ENCODE measurements at places on chromosomes 12 and 14.

DNA sequence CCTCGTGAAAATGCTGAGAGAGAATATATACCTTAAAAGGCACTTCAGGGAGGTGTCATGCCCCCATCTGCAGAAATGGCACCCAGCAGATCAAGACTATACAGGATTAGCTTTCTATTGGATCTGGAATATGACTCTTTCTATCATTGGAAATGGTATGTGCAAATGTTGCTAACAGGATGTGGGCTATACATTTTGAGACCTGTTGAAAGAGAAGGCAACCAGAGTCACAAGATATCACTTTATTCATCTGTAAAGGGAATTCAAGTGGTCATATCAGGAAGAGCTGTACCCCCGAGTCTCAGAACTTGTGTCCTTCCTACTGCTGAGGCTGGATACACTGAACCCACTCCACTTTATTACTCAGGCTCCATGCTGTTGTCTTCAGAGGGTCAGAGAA, 46.1 kb upstream of the FRMD6 start:
- DNase-seq = no peak

DNA sequence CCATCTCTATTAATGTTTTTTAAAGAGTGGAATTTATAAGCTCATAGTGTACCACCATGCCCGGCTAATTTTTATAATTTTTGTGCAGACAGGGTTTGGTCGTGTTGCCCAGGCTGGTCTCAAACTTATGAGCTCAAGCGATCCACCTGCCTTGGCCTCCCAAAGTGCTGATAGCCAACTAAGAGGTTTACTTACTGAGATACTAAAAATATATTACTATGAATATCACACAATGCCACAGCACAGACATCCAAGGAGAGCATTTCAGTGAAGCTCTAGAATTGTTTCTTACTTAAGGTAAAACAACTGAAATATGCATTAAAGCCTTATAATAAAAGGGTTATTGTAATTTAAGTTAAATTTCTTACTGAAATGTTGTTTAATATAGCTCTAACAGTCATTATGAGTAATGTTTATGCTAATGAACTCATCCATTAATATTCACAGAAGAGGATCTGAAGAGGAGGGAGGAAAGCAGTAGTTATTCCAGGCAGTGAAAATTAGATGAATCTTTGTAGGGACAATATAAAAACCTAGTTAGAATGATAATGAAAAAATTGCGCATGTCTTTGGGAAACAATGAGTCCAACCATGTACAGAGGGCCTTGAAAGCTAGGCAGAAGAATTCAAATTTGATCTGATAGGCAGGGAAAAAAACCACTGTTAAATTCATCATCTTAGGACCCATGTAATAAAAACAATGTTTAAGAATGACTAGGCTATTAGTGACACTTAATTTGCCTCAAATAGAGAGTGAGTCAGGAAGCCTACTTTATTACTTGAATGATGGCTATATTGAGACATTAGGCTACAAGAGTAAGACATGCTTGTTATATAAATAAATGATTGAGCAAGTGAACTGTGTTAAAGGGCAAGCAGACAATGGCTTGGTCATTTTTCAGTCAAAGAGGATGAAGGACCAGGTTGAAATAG, 99.2 kb downstream of the SLC41A2 start:
- no peak for DNase-seq

- DNase-seq = no peak
These were observed 102.9 kb downstream of the PPHLN1 start for GRCh38 chr12:42428850-42429249.

GRCh38 chr14:69559581-69560011, 15.1 kb downstream of the CCDC177 start:
- DNase-seq = no peak

- DNase-seq = no peak
These were observed 51.1 kb downstream of the GTF2A1 start for GRCh38 chr14:81169711-81170103.

DNA sequence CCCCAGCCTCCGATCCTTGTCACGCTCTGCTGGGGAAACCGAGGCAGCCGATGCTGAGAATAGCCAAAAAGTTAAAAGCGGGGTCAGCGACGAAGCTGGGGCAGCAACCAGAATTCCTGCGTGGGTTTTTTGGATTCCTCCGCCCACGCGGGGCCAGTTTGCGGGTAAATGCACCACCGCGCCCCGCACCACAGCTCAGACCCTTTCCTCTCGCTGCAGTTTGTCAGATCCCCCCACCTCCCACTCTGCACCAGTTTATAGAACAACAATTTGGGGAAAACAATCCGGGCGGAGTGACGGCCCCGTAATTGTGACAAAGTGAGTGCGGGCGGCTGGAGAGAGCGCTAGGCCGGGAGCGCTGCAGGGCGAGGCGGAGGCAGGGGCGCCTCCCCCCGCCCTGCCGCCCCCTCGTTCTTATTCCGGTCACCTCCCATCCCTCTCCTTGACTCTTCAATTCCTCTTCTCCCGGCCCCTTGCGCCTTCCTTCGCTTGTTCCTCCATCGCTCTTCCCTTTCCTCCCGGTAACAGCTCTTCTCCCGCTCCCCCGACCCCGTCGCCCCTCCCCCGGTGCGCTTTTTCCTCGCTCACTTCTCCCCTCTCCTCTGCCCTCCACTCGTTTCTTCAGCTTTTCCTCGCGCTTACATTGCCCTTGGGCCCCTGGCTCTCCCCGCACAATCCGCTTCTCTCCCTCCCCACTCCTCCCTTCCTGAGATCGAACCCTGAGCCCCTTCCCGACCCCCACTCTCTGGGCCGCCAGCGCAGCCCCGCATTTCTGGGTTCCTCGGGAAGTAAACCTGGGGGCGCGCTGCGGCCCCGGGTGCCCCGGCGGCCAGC, 646 bp upstream of the DNAJC22 start:
- no peak for DNase-seq

GRCh38 chr12:46523446-46523845, 150.9 kb upstream of the SLC38A2 start:
- no peak for DNase-seq

GRCh38 chr12:54240971-54241588, 38.8 kb downstream of the CBX5 start:
- no peak for DNase-seq

DNA sequence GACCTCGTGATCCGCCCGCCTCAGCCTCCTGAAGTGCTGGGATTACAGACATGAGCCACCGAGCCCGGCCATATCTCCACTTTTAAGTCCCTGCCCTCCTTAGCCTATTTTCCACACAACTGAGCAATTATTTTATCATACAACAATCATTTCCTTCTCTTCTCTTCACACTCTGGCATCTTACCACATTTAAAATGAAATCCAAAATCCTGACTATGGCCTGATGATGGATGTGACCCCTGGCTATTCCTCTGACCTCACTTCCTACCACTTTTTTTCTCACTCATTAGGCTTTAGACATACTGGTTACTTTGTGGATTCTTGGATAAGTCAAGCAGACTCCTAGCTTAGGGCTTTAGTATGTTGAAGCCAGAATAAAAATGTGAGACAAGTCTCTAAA, 21.9 kb upstream of the EID3 start:
- no peak for DNase-seq

GRCh38 chr12:32105986-32106516, 596 bp upstream of the BICD1 start:
- no peak for DNase-seq

DNA sequence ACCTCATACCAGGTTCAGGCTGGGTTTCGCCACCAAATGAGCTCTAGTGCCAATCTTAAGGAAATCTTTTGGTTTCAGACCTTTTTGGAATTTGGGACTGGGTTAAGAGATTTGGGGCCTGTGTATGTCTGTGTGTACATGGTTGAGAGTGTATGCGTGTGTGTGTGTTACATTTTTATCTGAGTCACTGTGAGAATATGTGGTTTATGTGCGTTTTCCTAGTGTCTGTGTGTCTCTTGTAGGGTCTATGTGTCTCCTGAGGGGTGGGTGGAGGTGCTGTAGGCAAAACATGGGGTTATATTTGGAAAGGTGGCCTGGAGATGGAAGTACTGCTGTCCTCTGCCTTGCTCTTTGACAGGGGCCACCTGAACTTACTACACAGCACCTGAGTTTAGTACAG, 17.9 kb downstream of the C12orf43 start:
- no peak for DNase-seq

- DNase-seq = no peak
These were observed 202.7 kb downstream of the RASSF9 start for GRCh38 chr12:85633491-85633890.

GRCh38 chr14:77310026-77310425, 10.7 kb downstream of the POMT2 start:
- no peak for DNase-seq

- DNase-seq = peak; percentile 54
These were observed 28.4 kb upstream of the MON2 start for GRCh38 chr12:62438098-62438692.

GRCh38 chr14:65052832-65053231, 49.5 kb downstream of the MAX start:
- no peak for DNase-seq

- no peak for DNase-seq
These were observed 98.6 kb downstream of the SCARB1 start for GRCh38 chr12:124764870-124765580.

GRCh38 chr12:104279164-104279563, 24.4 kb upstream of the EID3 start:
- no peak for DNase-seq

- DNase-seq = no peak
These were observed 61.3 kb upstream of the CORO1C start for GRCh38 chr12:108792361-108793292.

DNA sequence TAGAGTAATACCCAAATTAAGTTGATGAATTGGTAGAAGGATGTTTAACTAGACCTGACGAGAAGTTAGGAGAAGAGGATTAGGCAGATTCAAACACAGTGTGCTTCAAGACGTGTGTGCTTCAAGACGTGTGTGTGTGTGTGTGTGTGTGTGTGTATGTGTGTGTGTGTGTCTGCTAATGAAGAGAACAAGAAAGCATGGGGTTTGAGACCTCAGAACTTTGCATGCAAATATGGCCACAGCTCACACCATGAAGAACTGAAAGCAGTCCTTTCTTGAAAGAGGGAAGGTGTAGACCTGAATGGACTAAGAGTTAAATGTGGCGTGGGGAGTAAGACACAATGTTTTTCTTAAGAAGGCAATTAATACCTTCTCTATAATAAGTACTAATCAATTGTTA, 32.5 kb upstream of the SSPN start:
- DNase-seq = no peak

GRCh38 chr14:43855556-43855955, 651.5 kb downstream of the FSCB start:
- DNase-seq = no peak

DNA sequence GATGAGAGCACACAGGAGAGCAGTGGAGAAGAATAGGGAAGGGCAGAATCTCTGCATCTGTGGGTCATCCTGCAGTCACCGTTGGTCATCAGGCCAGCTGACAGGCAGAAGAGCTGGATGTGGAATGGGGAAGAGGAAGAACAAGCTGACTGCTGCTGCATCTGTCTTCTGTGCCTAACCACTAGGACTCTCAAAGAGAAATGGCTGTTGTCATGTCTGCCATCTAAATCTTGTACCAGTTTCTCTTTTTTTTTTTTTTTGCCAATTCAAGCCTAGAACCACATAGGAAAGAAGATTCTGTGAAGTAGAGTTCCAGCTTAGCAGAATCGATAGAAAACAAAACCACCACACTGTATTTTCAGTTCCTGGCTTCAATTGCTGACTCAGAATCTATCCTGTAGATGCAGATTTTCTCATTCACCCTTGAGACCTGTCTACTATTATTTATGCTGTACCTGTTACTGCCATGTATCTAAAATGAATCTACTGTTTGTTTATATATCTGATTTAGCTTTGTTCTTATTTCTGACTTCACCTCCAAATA, 421.9 kb upstream of the PRICKLE1 start:
- DNase-seq = no peak

- DNase-seq = no peak
These were observed 73.5 kb downstream of the CCDC88C start for GRCh38 chr14:91344096-91344495.

- no peak for DNase-seq
These were observed 63.3 kb downstream of the PPP1R12A start for GRCh38 chr12:79871621-79872020.

DNA sequence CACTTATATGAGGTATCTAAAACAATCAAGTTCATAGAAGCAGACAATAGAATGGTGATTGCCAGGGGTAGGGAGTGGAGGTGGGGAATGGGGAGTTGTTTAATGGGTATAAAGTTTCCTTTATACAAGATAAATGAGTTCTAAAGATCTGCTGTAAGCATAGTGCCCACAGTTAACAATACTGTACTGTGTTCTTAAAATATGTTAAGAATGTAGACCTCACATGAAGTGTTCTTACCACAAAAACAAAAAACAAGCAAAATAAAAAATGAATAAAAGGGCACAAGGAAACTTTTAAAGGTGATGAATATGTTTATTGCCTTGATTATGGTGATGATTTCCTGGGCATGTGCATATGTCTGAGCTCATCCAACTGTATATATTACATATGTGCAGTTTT, 211.8 kb downstream of the MSRB3 start:
- DNase-seq = no peak

- no peak for DNase-seq
These were observed 35.8 kb upstream of the CFL2 start for GRCh38 chr14:34750233-34750632.

- DNase-seq = no peak
These were observed 1.5 kb upstream of the GALNT6 start for GRCh38 chr12:51392556-51393237.

DNA sequence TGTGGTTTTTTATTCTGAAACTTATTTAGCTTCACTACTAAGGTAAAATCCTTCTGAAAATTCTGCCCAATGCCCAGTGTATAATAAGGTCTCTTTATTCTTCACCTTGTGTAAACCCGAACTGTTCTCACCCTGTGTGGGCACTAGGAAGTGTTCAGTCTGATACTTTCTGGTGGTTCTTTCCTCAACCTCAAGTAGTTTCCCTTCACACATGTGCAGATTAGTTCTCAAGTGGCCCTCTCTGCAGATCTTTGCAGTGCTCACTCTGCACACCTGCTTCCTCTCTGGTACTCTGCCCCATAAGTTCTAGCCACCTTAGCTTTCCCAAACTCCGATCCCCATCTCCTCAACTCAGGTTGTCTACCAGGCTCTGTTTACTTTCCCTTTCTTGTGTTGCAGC, 61.6 kb downstream of the RAD51B start:
- DNase-seq = no peak

DNA sequence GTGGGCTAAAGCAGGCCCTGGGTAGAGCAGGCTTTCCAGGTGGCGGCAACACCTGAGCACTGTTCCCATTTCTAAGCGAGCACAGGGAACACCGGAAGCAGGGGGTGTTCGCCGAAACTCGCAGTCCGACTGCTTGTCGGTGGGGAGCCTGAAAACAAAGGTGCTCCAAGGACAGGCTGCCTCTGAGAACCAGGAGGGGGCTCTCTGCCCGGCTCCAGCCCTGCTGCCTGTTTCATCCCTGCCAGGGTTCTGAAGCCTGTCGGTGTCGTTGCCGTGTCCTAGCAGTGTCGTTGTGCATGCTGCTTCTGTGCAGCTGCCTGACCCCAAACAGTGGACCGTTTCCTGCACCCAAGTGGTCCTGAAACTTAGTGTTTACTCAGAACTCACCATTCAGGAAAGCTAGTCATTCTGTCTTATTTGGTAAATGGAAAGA, 21.8 kb downstream of the CCNK start:
- DNase-seq = no peak

DNA sequence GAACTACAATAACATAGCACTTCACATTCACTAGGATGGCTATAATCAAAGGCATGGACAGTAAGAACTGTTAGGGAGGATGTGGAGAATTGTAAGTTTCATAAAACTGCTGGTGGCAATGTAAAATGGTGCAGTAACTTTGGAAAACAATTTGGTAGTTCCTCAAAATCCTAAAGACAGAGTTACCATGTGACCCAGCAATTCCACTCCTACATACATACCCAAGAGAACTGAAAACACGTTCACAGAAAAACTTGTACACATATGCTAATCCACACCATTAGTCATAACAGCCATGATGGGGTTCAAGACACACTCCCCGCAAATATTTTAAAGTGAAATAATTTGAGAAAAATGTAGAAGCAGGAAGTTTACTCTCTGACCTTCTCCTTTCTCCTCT, 31.7 kb downstream of the GALC start:
- no peak for DNase-seq

All from HTR-8/SVneo (cell line).